ENCODE measurements at places on chromosomes 11 and 22. TPM values are rescaled to one million over a fixed set of nuclear protein-coding genes. Genes with fewer than 3 reads are reported as not detected.

DNA sequence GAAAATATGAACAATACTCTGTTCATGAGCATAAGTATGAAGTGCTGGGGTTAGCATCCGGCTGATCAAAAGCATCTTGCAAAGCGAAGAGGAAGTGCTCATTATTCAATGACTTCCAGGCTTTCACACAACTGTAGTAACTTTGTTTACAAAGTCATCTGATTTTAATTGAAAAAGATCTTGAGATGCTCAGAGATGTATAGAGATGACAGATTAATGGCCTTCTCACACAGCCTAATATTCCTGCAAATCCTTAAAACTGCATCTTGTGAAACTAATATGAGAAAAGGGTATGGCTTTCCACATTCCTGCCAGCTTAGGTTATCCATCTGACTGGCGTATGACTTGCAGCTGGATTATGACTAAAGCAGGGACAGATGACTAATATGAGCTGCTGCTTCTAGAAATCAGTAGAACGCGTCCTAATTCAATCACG is 125.4 kb downstream of the CASP12 start:
- H3K4me1 ChIP-seq = peaks cover 29% of the 10 kb centered on the region
- H3K27ac ChIP-seq = no peak overlapping the region
- peak overlapping the region; percentile 32 for H3K4me3 ChIP-seq
- 0 out of 2 replicates have a peak, but pooled peaks cover 2% of the 10 kb centered on the region for H3K27me3 ChIP-seq
- peaks cover 4% of the 10 kb centered on the region for H3K36me3 ChIP-seq

DNA sequence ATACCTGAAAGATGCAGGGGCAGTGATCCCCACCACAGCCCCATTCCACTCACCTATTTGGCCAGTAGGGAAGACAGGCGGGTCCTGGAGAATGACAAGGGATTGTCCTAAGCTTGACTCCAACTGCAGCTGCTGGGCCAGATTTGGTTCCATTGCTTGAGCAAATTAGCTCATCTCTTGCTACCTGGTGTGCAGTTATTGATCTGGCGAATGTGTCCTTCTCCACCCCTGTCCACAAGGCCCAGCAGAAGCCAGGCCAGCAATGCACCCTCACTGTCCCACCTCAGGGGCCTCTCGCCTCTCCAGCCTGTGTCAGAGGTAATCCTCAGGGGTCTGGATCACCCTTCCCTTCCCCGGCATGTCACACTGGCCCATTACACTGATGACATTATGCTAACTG is 23.3 kb downstream of the TSPAN32 start:
- no peak for DNase-seq
- H3K36me3 ChIP-seq = peaks cover 5% of the 10 kb centered on the region
- no peak overlapping the region for H3K27ac ChIP-seq
- peaks cover 8% of the 10 kb centered on the region for H3K4me1 ChIP-seq
- no peak overlapping the region for H3K4me3 ChIP-seq

DNA sequence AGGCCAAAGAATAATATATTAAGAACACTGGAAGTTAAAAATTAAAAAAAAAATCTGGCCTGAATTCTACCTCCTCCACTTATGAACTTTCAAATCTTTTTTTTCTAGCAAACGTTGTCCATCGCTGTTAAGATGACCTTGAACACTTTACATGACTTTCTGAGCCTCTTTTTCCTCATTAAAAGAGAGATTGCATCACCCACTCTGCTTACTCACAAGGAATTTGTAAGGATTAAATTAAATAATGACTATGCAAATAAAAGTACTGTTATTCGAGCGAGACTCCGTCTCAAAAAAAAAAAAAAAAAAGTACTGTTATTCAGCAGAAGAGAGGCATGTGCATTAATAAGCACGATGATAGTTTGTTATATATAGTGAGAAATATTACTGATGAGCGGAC is 285.1 kb upstream of the CCDC90B start:
- peak; percentile 57 for DNase-seq
- H3K27me3 ChIP-seq = no peaks in the 10 kb centered on the region
- H3K4me1 ChIP-seq = peaks cover 83% of the 10 kb centered on the region
- H3K36me3 ChIP-seq = no peaks in the 10 kb centered on the region
- H3K4me3 ChIP-seq = no peak overlapping the region

SLC22A9 gene
- total RNA-seq = not detected

MRPL23 gene
- 95.7 TPM for total RNA-seq

- no peak overlapping the region for H3K4me3 ChIP-seq
- H3K27ac ChIP-seq = no peak overlapping the region
- peaks cover 24% of the 10 kb centered on the region for H3K36me3 ChIP-seq
- H3K27me3 ChIP-seq = peaks cover 8% of the 10 kb centered on the region
- no peak for DNase-seq
Measured at GRCh38 chr11:202490-202889, 4.7 kb downstream of the BET1L start.

Measured in HFFc6 (cell line).